ENCODE measurements at places on chromosomes 1 and 21.

- DNase-seq, result no peak
These were observed 671.2 kb downstream of the MATN1 start for GRCh38 chr1:30052178-30052577.

GRCh38 chr1:73556270-73556669 lies 641.7 kb downstream of the LRRIQ3 start:
- DNase-seq, result no peak

GRCh38 chr1:228866468-228866867 lies 131.2 kb downstream of the RHOU start:
- no peak for DNase-seq

GRCh38 chr1:11198851-11199594 lies 9.9 kb downstream of the ANGPTL7 start:
- DNase-seq, result no peak

DNA sequence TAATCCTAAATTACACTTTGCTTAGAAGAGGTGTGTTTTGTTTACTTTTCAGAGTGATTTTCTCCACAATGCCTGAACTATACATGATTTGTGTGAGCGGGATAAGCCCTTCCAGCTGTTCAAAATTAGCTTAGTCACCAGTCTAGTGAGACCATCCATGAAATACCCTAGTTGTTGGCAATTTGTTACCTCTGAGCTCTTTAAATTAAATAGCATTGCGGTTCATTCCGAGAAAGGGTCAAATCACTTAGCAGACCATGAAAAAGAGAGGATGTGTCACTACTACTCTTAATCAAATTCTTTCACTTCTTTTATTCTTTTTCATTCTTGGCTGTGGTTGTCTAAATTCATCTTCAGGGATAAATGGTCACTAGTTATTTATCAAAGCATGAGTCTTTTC lies 11.9 kb upstream of the VAV3 start:
- no peak for DNase-seq

GRCh38 chr1:247332623-247333361 lies 1.1 kb upstream of the ZNF496 start:
- peak; percentile 36 for DNase-seq

- peak; percentile 9 for DNase-seq
These were observed 17.2 kb upstream of the OLIG2 start for GRCh38 chr21:33008333-33009051.

GRCh38 chr1:61638911-61639605 lies 85.9 kb downstream of the TM2D1 start:
- peak; percentile 25 for DNase-seq

- DNase-seq, result no peak
These were observed 21.9 kb upstream of the TRIM67 start for GRCh38 chr1:231139659-231140654.

DNA sequence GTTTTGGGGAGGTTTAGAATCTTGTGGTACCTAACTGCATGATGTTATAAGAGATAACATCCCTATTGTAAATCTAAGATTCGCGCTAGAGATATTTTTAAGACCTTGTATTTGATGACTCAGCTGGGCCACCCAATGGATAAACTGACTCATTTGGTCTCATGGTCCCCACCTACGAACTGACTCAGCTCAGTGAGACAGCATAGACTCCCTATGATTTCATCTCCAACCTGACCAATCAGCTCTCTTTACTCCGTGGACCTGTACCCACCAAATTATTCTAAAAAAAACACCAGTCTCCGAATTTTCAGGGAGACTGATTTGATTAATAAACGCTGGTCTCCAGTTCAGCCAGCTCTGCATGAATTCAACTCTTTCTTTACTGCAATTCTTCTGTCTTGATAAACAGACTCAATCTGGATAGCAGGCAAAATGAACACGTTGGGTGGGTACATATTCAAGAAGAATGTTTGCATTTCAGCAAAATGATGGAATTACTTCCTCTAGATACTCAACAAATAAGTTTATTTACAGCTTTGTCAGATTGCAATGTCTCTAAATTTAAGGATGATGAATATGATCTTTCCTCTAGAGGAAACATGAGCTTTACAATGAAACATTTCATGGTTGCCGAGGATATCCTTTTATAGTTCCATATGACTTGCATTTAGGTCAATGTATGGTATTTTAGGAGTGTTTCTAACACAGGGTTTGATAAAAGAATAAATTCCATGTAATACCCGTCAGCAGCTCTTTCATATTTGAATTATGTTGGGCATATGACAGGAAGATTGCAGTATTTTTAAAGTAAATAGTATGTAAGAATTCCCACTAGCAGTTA lies 516.6 kb upstream of the RGS18 start:
- DNase-seq, result no peak

GRCh38 chr21:36513430-36513829 lies 33.5 kb upstream of the CLDN14 start:
- no peak for DNase-seq

Measured in HAP-1 (cell line).